ENCODE measurements at places on chromosomes 7 and 10.

DNA sequence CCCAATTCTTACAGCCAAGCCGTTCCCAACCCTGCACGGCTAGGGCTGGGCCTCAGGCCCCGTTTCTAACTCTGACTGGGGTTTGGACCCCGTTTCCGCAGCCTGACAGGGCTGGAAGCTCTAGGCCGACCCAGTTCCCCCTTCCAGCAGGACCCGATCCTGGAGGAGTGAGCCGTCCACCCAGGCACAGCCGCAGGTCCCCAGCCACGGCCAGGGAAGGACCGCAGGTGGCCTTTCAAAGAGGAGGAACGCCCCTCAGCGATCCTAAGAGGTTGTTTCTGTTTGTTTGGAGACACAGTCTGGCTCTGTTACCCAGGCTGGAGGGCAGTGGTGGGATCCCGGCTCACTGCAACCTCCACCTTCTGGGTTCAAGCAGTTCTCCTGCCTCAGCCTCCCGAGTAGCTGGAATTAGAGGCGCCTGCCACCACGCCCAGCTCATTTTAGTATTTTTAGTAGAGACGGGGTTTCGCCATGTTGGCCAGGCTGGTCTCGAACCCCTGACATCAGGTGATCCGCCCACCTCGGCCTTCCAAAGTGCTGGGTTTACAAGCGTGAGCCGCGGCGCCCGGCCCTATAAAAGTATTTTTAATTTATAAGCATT lies 778 bp upstream of the GET4 start:
- no peak for DNase-seq

DNA sequence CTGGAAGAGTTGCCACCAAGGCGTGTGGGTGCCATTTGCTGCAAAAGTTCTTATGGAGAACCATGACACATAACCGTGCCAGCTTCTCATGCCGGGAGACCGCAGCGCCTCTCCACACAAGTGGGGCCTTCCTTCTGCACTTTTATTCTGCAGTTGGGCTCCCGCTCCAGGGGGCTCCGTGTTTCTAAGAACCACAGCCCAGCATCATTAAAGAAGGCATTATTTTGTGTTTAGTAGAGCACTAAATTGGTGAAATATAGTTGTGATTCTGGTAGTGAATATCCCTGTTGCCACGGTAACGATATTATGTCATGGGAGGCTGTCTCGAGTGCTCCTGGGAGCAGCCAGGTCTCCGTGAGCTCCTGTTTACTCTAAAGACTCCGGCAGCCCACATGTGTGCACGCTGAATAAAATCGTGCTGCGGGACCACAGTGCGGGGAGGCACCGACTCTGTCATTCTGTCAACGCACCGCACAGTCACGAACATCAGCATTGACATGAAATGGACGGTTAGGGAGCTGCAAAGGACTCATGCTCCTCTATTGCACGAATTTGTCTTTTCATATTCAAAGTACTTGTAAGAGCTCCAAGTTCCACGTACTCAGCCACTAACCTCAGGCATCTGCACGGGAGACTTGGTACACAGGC lies 68.8 kb upstream of the PITRM1 start:
- DNase-seq, result no peak

- no peak for DNase-seq
Measured at GRCh38 chr10:72353965-72354355, 759 bp downstream of the DNAJB12 start.

DNA sequence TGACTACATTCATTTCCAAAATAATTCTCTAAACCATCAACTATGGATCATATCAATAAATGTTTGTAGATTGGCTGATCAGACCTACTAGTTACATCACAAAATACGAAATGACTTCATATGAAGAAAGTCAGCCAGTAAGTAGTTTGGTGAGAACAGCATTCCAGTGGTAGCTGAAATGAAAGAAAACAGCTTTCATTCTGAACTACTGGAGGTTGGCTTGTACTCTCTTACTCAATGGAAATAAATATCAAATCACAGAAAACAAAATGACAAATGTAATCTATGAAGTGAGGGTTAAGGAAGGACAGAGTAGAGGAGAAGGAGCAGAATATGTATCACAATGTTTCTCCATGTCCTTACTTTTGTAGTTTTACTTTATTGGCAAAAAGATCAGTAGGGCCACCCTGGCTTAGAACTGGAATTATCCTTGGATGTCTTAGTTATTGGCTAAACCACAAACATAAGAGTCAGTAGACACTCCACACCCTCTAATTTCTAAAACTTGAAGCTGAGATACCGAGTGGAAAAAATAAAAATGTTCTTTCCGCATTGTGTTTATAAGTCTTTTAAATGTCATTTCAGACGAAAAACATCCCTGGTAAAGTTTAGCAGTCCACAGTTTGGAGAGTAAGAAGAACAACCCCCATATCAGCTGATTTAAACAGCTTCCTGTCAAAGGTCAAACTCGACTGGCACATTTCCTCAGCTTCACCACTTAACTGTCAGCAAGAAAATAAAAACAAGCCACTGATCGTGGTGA lies 74.0 kb upstream of the DGKI start:
- DNase-seq, result no peak

GRCh38 chr7:18268571-18268970 lies 227.0 kb upstream of the HDAC9 start:
- DNase-seq, result no peak

DNA sequence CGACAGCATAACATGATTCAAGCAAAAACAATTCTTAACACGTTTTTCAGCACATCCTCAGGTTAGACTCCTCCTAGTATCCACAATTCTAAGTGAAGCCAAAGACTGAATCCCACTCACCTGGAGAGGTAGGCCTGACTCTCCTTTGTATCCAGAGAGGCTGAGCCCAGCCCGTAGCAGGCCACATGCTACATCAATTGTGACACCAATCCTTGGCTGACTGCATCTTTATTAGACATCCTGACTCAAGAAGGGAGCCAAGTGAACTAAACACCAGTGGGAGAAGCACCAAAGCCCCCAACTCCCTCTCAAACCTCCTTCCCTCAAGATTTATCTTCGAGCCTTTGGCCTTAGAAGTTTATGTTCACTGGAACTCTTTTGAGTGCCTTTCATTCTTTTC lies 125.5 kb upstream of the PDLIM1 start:
- no peak for DNase-seq

DNA sequence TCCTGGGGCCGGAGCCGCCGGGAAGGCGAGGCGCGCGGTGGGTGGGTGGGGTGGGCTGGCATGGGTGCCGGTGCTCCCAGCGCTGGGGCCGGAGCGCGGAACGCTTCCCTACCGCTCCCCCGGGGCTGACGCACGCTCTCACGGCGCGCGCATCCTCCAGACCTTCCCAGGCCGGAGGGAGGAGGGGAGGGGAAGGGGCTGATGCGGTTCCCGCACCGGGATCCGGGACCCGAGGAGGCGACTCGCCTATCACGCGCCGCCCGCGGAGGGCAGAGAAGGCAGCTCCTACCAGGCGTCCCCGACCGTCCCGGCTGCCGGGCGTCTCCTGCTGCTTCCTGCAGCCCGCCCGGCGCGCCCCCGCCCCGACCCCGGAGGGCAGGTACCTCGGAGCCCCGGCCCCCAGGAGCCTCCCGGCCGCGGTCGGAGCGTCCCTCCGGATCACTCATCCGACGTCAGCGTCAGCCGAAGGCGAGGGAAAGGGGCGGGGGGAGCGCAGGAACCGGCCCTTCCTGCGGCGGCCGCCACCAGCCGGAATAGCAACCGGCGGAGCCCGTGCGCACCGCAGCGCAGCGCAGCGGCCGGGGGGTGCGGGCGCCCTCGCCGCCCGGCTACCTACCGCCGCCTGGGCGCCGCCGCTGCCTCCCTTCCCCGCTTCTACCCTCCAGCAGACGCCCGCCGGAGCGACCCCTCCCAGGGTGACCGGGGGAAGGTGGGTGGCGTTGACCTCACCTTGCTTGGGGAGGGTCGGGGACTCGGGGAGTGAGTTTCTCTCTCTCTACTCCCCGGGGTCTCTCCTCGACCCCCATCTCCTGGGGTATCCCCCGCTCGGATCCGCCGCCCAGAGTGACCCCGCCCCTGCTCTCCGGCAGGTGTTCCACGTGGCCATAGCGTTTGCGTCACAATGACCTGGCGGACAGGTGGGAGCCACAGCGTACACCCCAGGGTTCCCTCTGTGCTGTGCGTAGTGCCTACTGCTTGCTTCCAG lies at the start of gene ICA1:
Gene ICA1, minus strand, starts transcription at position 457 of the 985 bp plus-strand sequence. CDS start 26,241 bp downstream, outside the sequence.
- DNase-seq, result peak; percentile 42

DNA sequence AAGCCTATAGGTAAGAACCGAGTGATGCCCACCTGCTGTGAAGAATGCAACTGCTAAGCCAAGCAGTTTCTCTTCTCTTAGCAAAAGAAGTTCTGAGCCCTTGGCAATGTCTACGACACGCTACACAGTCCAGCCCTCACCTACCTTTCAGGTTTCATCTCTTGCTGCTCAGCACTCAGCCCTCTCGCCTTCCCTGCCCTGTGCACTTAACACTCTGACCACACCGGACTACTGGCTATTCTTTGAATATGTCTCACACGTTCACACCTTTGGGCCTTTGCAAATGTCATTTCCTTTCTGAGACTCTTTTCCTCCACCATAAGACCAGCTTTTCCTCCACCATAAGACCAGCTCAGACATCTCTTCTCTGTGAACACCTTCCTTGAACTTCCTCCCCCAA lies 67.0 kb upstream of the ITGB1 start:
- no peak for DNase-seq

DNA sequence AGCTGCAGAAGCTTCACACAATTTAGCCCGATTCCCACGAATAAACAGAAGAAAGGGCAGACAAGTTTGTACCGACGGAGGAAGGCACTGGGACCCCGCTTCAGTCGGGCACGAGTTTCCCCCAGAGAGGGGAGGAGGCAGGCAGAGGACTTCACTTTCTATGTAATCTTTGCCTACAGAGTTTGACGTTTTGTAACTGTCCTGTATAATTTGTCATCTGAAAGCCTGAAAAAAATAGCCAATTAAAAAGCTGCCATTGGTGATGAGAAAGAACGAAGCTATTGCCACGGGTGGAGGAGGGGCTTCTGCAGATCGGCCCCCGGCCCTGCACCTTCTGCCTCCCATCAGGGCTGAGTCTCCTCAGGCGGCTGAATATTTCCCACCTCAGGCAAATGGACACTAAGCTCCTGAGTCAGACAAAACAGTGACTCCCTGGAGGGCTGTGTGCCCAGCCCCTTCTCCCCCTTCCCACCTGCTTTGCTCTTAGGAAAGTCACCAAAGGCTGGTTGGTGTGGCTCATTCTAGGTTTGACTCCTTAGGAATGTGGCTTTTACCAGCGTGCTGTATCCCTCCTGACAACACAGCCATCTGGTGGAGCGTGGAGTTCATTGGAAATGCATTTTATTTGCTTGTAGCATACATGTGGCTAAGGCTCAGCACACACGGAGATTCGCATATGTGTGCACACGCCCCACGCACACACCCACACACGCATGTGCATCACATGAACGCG lies 117.4 kb downstream of the VIPR2 start:
- no peak for DNase-seq

GRCh38 chr10:92627845-92628480 lies 35.0 kb downstream of the KIF11 start:
- DNase-seq, result no peak

- no peak for DNase-seq
Measured at GRCh38 chr10:69261184-69261583, 17.1 kb upstream of the HK1 start.

GRCh38 chr7:99561737-99562051 lies 3.3 kb downstream of the ZNF655 start:
- no peak for DNase-seq

- DNase-seq, result no peak
Measured at GRCh38 chr10:1036341-1036791, 10.7 kb upstream of the IDI2 start.

DNA sequence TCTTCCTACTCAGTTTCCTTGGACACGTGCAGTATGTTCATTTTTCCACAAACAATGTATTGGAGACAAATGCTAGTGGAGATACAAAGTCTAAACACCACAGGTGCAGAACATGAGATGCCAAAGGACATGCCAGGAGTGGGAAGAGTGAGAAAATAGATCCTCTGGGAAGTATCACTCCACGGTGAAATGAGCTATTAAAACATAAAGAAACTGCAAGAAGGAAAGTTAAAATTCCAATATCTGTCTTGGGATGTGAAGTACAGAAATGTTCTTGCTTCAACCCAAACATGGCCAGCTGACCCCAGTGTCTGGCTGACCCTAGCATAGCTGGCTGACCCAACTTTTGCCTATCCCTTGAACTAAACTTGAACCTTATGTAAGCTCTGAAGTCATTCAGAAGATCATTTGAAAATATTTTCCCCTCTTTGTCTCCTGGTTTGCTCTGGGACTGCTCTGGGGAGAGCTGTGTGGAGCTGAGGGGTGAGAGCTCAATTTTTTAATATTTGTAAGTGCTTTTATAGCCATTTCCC lies 59.5 kb downstream of the FZD1 start:
- DNase-seq, result no peak

DNA sequence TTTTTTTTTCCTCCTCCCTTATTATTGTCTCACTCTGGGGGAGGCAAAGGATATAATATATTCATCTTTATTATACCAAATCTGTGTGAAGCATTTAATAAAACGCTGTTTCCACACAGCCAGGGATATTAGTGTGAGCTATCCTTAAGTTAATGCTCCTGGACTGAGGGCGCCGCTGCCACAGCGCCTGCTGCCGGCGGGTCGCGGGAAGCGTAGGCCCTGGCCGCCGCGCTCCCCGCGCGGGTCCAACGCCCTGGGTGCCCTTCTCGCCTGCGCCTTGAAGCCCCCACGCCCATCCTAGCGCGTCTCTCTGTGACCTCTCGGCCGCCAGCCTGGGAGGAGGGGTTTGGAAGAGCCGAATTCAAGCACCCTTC lies 9.5 kb upstream of the LBX1 start:
- DNase-seq, result no peak

- DNase-seq, result no peak
Measured at GRCh38 chr7:84801396-84801795, 385.5 kb downstream of the SEMA3D start.

DNA sequence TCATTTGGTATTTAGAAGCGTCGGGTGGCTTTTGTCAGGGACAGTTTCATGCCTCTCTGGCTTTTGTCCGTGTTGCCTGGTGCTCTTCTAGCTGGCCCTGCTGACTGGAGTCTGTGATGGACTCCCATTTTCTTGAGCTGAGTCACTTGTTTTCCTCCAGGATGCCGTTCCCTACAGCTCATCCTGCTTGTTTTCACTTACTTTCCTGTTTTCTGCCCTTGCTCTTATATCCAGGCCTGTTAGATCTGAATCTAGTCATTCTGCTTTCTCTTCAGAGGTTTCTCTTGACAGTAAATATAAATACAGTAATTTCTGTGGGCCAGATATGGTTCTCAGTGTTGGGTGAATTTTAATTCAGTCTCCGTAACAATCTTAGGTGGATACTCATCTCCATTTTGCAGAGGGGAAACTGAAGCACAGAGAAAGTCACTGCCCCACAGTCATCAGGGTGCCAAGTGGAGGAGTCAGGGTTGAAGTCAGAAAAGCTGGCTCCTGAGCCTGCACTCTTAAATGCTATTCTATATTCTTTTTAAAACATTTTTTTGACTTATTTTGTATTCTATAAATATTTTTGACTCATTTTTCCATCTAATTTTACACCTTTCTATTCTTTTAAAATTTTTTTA lies 85.4 kb downstream of the CCNY start:
- no peak for DNase-seq

GRCh38 chr10:60591119-60591518 lies 187.2 kb upstream of the CDK1 start:
- no peak for DNase-seq

GRCh38 chr10:76881477-76882220 lies 756.0 kb downstream of the KCNMA1 start:
- DNase-seq, result no peak

- DNase-seq, result no peak
Measured at GRCh38 chr7:2019461-2019710, 213.4 kb downstream of the MAD1L1 start.
